ENCODE measurements at places on chromosomes 1 and 21.

- DNase-seq, result no peak
Observed at GRCh38 chr1:47934243-47934805, 62.9 kb downstream of the TRABD2B start.

GRCh38 chr1:15153842-15154479 is 414 bp downstream of the TMEM51 start:
- DNase-seq, result peak; percentile 2

GRCh38 chr1:229064320-229065168 is 206.4 kb upstream of the RAB4A start:
- no peak for DNase-seq

GRCh38 chr1:192766009-192766625 is 42.7 kb upstream of the RGS2 start:
- DNase-seq, result no peak

GRCh38 chr1:69441496-69441895 is 126.2 kb upstream of the LRRC7 start:
- DNase-seq, result no peak

- DNase-seq, result no peak
Observed at GRCh38 chr21:43757601-43758000, 18.5 kb downstream of the CSTB start.

GRCh38 chr1:197567442-197567841 is 207.8 kb downstream of the DENND1B start:
- no peak for DNase-seq

DNA sequence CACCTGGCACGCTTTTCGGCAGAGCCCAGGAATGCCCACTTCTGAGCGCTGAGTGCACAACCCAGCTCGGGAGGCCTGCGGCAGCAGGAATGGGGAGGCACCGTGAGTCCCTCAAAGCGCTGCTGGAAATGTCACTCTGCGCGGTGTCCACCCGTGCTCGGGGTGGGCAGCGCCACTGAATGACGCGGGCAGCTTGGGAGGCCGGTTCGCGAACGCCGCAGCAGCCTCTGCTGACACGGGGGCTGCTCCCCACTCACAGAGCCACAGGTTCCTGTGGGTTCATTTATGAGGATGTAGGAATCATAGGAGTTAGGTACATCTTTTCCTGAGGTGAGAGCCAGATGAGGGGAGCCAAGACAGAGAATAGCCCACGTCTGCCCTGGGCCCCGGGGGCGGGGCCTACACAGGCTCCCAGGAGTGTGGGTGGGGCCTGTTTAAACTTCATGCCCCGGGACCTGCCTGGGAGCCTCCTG is 146.7 kb upstream of the COL6A1 start:
- DNase-seq, result no peak

- DNase-seq, result no peak
Observed at GRCh38 chr1:212040629-212041412, 5.3 kb downstream of the DTL start.

- DNase-seq, result no peak
Observed at GRCh38 chr1:39894884-39895495, 6.7 kb downstream of the MYCL start.

GRCh38 chr1:152479792-152480595 is 30.6 kb upstream of the LCE5A start:
- DNase-seq, result no peak

- no peak for DNase-seq
Observed at GRCh38 chr21:33402001-33402979, 923 bp upstream of the IFNGR2 start.

DNA sequence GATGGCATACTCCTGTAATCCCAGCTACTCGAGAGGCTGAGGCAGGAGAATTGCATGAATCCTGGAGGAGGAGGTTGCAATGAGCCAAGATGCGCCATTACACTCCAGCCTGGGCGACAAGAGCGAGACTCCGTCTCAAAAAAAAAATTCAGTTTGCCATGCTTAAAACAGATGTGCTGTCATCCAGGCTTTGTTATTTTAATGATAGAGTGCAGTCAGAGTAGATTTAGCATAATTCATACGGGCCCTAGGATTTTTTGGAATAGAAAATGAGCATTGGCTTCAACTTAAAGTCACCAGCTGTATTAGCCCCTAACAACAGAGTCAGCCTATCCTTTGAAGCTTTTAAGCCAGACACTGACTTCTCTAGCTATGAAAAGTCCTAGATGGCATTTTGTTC is 124.6 kb downstream of the RASAL2 start:
- no peak for DNase-seq

DNA sequence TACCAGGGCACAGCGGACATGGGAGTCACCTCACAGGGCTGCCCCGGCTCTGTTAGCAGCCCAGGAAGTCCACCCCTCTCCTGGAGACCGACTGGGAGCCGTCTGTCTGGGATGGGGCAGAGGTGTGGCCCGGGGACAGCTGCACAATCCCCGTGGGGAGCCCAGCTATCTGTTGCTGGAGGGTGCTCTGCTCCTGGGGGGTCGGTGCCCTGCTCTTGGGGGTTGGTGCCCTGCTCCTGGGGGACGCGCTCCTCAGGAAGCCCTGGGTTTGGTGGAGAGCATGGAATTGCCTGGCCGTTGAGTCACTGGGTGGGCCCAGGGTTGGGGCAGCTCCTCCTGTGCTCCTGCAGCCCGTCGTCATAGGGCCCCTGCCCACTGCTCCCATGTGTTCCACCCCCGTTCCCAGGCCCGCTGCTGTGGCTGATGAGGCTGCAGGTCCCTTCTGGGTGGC is 39.3 kb downstream of the AGPAT3 start:
- DNase-seq, result no peak

DNA sequence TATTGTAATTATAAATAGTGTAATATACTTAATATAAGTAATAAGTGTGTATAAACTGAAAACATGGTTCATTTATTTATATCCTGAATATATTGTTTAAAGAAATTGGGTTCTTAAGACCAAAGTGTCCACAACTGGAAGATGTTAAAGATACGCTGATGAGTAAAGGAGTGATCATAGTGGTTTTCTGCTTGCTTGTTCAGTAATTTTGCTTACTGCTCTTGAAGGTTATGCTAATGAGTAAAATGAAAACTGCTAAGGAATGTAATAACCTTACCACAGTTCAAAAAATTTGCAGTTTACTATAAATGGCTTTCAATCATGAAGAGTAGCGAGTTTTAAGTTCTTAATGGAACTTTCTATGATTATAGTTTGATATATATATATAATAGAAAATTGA is 22.0 kb downstream of the DONSON start:
- DNase-seq, result no peak

DNA sequence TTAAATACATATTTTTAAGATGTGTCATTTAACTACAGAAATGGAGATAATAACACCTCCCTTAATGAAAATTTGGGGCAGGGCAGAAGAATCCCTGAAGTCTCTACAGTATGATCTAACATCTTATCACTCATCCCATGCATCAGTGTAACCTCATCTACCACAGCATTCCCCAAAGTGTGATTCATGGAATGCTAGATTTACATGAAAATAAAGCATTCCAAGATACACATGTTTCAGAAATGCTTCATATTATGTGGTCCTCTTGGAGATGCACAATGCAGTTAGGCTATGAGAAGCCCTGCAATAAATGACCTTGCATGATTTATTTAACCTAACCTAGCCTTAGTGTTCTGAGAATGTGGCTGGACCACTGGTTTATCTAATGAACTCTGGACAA is 166.9 kb upstream of the SYT6 start:
- DNase-seq, result no peak

- no peak for DNase-seq
Observed at GRCh38 chr1:15337656-15338402, 71.9 kb upstream of the EFHD2 start.

- no peak for DNase-seq
Observed at GRCh38 chr21:37375866-37376574, 9.4 kb downstream of the DYRK1A start.

GRCh38 chr1:184691719-184692324 is 62.8 kb downstream of the EDEM3 start:
- DNase-seq, result no peak

- DNase-seq, result no peak
Observed at GRCh38 chr1:7050751-7051665, 265.8 kb downstream of the CAMTA1 start.

- no peak for DNase-seq
Observed at GRCh38 chr1:48039088-48040054, 42.2 kb upstream of the TRABD2B start.

DNA sequence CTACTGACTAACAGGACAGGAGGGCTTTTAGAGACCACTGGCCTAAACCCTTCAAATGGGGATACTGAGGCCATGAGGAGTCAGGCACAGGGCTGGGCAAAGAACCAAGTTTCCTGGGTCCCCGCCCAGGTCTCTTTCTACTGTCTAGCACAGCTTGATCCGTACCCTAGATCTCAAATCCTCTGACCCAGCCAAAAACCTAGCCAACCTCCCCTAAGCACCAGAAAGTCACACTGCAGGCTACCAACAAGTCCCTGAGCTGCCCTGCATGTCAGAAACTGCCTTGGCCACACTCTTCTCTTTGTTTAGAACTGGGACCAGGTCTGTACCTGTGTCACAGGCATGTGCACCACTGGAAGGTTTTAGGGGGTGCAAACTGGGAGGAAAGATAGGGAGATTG is 33.6 kb downstream of the AHDC1 start:
- no peak for DNase-seq

DNA sequence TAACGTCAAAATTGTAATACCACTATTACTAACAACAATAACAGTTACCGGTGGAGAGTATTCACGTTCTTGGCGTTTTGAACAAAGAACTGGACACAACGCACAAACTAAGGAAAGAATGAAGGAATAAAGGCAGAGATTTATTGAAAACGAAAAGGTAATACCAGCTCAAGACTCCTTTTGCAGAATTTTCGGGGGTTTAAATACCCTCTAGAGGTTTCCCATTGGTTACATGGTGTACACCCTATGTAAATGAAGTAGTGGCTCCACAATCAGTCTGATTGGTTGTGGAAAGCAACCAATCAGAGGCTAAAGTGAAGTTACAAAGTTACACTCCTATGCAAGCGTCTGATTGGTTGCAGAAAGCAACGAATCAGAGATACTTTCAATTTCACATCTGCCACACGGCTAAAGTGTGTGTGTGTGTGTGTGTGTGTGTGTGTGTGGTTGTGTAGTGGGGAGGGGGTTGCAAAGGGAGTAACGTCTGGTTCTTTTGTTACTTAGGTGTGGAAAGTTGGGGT is 1.1 kb upstream of the GTF2B start:
- peak; percentile 23 for DNase-seq

DNA sequence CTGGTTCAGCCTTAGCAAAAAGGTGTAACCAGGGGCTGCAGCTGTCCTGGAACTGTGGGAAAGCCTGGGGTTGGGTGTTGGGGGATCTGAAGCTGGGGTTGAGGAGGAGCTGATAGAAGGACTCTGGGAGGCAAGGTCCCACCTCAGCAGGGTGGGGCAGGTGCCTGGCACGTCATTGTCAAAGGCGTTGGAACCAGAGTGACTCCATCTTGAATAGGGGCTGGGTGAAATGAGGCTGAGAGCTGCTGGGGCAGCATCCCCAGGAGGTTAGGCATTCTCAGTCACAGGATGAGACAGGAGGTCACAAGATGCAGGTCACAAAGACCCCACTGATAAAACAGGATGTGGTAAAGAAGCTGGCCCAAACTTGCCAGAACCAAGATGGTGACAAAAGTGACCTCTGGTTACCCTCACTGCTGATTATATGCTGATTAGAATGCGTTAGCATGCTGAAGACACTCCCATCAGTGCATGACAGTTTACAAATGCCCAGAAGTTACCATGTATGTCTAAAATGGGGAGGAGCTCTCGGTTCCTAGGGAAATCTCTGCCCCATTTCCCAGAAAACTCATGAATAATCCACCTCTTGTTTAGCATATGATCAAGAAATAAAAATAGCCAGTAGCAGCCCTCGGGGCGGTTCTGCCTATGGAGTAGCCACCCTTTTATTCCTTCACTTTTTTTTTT is 85.4 kb downstream of the IER5 start:
- DNase-seq, result no peak

DNA sequence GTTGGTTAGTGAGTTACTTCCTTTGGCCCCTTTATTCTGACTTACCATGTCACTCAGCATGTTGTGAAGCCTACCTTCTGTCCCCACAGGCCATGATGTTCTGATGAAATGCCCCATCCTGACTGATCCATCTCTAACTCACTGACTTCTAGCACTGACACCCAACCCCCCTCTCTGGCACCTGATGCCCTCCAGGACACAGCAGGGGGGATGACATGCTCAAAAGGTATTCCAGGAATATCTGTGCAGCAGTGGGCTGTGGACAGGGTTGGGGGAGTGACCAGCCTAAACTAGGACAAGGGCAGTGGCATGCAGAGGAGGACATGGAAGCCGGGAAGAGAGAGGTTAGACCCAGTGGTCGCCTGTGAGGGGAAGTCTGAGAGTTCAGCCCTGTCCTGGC is 25.5 kb downstream of the SYT2 start:
- no peak for DNase-seq

DNA sequence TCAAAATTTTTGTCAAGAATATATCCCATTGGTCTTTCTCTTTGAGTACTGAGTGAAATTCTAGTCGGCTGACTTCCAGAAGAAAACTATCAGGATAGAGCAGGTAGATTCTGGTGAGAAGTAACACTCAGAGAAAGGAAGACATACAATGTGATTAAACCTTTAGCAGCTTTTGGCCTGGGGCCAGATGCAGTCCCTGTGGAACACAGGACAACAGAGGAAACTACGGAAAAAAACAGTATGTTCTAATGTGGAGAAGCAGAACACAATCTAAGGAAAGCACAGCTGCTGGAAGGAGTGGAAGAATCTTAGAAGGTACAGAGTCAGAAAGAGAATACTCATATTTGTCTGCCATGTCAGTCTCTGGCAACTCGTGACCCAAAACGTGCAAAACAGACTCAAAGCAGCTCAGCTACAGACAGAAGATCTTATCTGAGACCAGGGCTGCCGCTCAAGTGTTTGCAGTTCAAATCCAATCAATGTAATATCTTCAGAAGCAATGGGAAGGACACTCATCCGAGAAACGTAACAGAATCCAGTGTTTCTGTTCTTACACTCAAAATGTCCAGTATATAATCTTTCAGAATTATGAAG is 283.8 kb downstream of the MRPL39 start:
- DNase-seq, result no peak

DNA sequence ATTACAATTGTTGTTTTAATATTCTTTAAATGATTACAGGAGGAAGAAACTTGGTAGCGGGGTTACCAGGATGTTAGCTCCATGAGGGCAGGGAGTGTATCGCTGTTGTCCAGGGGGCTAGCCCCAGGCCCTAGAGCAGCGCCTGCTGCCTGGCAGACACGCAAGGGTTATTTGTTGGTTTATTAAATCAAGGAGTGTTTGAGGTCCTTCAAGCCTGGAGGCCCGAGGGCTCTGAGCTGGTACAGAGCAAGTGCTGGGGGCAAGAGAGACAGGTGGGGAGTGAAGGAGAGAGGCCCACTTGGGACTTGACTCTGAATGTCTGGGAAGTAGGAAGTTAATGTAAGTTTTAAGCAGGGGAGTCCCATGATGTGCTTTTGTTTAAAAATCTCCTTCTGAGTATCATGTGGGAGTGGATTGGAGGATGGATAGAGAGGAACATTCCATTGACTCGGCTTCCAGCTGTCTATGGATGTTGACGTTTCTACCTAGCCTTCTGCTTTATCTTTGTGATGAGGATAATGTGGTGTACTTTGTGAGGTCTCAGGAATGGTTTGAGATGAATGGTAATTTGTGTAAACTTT is 8.7 kb downstream of the ITSN1 start:
- DNase-seq, result no peak

- peak; percentile 73 for DNase-seq
Observed at GRCh38 chr1:155591770-155592169, 18.2 kb upstream of the MSTO1 start.

- no peak for DNase-seq
Observed at GRCh38 chr1:228998179-228998578, 262.9 kb downstream of the RHOU start.

- no peak for DNase-seq
Observed at GRCh38 chr1:19744335-19744743, 55.4 kb downstream of the TMCO4 start.

GRCh38 chr21:15701830-15702229 is 28.0 kb upstream of the USP25 start:
- no peak for DNase-seq
